ENCODE measurements at places on chromosomes 6 and 20.

DNA sequence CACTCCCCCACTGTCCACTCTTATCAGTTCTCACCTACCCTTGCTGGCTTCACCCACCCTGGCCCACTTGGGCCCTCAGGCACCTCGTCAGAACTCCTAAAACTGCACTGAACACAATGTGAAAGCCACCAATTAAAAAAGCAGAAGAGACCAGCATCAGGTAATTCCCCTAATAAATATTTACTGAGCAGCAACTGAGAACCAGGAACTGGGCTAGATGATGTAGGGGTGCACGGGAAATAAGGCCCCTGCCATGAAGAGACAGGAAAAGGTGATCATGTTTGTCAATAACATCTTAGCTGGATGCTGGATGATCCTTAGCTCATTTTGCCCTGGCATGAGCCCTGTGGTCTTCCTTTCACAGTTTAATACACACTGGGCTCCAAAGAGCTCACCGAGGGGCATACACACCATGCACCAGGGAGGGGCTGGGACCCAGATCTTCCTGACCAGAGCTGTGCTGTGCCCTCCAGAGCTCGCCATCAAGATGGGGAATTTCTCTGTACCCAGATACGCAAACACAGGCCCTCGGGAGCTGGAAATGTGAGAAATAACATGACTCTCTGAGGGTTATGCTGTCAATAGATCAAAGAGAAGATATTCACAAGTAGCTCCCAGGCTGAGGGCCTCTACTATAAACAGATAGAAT lies 113.6 kb upstream of the SLC22A16 start:
- no peak for DNase-seq

DNA sequence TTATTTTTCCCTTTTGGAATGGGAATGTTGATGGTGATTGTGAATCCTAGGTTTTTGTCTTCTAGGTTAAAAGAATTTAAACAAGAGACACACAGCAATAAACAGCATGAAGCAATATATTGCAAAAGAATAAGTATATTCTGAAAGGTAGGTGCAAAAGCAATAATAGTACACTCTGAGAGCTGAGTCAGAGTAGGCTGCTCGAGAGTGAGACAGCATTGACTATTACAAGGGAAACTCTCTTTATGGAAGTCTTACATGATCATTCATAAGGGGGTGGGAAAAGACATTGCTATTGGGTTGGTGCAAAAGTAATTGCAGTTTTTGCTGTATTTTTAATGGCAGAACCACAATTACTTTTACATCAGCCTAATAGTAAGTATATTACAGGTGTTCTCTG lies 25.0 kb downstream of the FBXO5 start:
- no peak for DNase-seq

DNA sequence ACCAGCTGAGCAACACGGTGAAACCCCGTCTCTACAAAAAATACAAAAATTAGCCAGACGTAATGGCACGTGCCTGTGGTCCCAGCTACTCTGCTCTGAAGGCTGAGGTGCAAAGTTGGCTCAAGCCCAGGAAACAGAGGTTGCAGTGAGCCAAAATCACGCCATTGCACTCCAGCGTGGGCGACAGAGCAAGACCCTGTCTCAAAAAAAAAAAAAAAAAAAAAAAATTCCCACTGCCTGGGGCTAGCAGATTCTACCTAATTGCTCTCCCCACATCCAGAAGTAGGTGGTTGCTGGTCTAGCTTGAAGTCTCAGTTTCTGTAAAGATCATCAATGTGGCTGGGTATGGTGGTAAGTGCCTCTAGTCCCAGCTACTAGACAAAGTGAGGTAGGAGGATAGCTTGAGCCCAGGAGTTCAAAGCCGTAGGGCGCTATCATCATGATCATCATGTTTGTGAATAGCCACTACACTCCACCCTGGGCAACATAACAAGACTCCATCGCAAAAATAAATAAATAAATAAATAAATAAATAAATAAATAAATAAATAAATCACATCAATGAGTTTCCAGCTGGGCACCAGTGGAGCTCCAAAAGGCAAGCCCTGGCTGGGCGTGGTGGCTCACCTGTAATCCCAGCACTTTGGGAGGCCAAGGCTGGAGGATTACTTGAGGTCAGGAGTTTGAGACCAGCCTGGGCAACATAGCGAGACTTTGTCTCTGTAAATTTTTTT lies 6.3 kb upstream of the AP5S1 start:
- DNase-seq, result no peak

GRCh38 chr6:8930009-8930408 lies 494.7 kb upstream of the SLC35B3 start:
- no peak for DNase-seq

- DNase-seq, result no peak
These were observed 56.2 kb downstream of the GFOD1 start for GRCh38 chr6:13431059-13431656.

- DNase-seq, result no peak
These were observed 206.1 kb downstream of the TTLL2 start for GRCh38 chr6:167530951-167531350.

- DNase-seq, result no peak
These were observed 54.7 kb upstream of the SNX9 start for GRCh38 chr6:157768304-157768703.

DNA sequence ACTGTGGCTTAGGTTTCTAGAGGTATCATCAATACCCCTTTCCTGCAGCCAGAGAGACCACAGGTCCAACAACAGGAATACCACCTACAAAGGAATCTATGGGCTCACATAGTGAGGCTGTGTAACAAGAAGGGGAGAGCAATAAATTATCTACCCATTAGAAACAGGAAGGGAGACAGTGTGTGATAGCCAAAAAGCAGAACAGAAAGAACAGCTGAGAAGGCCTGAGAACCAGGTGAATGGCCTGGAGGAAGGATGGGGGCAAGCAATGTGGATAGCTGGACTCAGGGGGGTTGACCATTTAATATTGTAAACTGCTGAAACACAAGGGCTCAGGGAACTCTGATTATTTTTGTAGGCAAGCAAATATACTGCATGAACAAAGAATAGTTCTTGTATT lies 628.2 kb downstream of the COL12A1 start:
- DNase-seq, result no peak

DNA sequence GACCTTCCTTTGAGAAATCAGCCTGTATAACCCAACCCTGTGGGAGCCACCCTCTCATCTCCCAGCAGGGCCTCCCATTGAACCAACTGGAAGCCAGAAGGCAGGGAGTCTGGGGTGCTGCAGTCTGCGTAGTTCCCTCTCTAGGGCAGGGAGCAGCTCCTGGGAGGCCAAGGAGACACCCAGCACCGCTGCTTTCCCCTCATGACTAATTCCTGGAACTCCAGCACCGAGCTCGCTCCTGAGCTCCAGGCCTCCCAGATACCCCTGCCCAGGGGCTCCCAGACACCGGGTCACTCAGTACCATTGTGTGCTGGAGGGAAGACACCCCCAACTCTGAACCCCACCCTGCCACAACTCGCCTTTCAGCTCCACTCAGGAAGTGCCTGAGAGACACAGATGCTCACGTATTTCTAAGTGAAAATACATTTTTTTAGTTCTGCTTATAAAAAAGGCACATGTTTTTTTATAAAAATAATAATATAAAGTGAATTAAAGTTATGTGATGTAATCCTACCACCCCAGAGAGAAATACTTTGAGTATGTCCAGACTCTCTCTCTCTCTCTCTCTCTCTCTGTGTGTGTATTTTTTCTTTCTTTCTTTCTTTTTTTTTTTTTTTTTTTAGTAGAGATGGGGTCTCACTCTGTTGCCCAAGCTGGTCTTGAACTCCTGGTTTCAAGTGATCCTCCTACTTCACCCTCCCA lies 17.5 kb downstream of the PIM1 start:
- DNase-seq, result no peak

DNA sequence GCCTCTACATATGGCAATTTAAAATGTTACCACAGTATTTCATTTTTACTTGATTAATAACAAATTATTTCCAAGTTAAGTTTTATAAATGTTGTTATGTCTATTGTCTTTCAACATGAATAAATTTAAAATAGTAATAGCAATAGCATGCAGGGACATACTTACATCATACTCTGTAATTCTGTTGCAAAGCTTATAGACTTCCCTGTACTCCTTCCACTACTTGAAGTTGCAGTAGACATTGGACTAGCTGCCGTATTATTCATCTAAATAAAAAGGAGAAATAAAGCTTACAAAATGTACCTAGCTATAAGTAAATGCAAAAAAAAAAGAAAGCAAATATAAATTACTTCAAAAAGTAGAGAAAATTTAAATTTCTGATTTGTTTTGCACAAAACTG lies 12.7 kb downstream of the SUPT3H start:
- DNase-seq, result no peak

DNA sequence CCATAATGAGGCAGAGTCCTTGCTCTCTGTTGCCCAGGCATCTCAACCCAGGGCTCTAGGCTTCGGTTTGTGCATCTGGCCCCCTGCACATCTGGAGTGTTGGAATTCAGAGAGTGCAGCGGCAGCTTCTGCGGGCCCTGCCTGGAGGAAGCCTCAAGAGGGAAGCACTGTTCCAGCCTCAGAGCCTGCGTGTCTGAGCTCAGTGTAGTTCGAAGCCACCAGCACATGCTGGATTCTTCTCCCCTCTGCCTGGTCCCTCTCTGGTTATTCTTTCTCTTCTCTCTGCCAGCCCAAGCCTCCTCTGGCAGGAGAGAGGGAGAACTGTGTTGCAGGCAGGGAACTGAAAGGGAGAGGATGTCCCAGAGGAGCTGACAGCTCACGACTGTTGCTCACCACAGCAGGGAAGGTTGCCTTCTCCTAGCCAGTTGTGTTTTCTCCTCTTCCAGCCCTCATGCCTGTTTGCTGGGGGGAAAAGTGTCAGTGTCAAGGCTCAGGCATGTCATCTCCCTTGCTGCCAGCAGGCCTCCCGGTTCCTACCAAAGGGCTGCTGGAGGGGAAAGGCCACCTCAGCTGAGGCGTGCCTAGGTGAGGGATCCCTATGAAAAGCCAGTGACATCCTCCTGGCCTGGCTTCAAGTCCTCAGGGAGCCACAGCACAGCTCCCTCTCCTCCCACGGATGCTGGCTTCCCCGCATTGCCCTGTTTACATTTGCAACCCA lies 126.0 kb upstream of the LRFN2 start:
- DNase-seq, result no peak

GRCh38 chr6:18269253-18269652 lies 4.9 kb upstream of the DEK start:
- DNase-seq, result no peak

- no peak for DNase-seq
These were observed 22.2 kb downstream of the PDE10A start for GRCh38 chr6:165640806-165641205.

DNA sequence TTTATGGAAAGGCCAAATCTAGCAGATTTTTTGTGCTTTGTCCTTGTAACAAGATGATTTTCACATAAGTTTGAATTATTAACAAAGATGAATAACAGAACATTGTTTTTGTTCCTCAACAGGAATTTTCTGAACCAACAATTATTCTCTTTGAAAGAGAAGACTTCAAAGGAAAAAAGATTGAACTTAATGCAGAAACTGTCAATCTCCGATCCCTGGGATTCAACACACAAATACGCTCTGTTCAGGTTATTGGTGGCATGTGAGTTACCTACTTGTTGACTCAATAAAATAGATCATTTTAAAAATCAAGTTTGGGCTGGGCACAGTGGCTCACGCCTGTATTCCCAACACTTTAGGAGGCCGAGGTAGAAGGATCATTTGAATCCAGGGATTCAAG lies 70.9 kb downstream of the RTN4IP1 start:
- DNase-seq, result no peak

GRCh38 chr20:36390719-36391415 lies 84.7 kb downstream of the DLGAP4 start:
- no peak for DNase-seq

DNA sequence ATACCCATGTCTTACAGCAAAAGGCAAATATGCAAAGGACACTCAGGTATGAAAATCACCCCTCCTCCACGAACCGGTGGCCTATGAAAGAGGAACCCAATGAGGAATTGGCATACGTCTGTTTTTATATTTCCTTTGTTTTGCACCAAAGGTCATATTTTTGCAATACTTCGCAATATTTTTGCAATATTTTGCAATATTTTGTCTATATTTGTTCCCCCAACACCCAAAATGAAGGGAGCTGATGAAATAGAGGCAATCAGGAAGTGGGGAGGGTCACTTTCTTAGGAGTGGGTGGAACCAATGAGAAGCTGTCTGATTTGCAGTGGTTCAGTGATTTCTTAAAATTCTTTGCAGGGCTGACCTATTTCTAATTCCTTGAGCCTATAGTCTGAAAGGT lies 296.8 kb upstream of the TSHZ2 start:
- no peak for DNase-seq

DNA sequence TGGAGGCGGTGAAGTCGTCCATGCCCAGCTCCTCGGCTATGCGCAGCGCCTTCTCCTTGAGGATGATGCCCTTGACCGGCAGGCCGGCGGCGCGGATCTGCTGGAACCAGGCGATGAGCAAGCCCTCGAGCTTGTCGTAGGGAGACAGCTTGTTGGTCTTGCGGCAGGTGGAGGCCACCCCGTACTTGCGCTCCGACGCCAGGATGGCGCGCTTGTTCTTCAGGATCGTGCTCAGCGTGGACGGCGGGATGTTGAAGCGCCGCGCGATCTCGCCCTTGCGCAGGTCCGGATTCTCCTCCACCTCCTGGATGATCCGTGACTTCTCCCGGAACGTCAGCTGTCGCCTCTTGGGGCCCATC lies 435 bp downstream of the CENPB start:
- peak; percentile 79 for DNase-seq

- DNase-seq, result peak; percentile 74
These were observed 50.2 kb upstream of the HINT3 start for GRCh38 chr6:125906158-125906998.

GRCh38 chr6:37552267-37552666 lies 52.6 kb upstream of the CCDC167 start:
- DNase-seq, result no peak

- no peak for DNase-seq
These were observed 949 bp downstream of the KIFC1 start for GRCh38 chr6:33392595-33392948.

DNA sequence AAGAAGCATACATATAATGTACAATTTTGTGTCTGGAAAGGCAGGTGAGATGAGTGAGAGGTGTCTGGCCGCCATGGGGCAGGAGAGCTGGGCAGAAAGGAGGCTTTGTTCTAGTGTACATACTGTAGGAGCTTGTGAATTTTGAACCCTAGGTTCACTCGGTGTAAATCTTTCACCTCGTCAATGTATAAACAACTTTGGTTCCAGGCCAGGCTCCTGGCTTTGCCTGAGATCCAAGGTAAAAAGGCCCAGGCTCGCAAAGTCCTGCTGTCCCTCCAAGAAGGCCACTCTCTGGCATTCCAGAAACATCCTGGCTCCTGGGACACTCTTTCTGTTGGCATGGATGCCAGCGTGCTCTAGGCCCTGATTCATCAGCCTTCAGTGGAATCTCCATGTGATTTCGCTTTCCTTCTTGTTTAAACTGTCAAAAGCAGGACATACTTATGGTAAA lies 7.1 kb upstream of the SLC22A7 start:
- DNase-seq, result no peak

DNA sequence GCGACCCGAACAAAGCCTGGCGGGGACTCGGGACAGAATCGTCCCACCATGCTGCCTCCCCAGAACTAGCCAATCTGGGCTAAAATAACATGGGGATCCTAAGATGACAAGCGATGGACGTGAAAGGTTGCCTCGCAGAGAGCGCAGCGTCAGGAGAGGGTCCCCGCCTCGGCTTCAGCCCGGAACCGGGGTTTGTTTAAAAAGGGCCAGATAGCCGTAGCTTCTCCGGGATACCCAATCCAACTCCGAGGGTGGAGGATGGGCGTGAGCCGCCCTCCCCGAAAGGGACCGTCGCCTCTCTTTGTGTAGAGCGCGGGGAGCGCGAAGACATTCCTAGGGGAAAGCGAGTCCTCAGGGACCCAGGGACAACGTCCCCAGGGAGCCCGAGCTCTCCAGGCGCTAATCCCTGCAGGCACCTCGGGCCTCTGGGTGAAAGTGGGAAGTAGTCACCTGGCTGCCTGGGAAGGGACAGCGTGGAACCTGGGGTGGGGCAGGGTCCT lies 643 bp downstream of the CD24 start:
- no peak for DNase-seq

All from dermis blood vessel endothelial cell (primary cell).